ENCODE measurements at places on chromosomes 13 and 19.

DNA sequence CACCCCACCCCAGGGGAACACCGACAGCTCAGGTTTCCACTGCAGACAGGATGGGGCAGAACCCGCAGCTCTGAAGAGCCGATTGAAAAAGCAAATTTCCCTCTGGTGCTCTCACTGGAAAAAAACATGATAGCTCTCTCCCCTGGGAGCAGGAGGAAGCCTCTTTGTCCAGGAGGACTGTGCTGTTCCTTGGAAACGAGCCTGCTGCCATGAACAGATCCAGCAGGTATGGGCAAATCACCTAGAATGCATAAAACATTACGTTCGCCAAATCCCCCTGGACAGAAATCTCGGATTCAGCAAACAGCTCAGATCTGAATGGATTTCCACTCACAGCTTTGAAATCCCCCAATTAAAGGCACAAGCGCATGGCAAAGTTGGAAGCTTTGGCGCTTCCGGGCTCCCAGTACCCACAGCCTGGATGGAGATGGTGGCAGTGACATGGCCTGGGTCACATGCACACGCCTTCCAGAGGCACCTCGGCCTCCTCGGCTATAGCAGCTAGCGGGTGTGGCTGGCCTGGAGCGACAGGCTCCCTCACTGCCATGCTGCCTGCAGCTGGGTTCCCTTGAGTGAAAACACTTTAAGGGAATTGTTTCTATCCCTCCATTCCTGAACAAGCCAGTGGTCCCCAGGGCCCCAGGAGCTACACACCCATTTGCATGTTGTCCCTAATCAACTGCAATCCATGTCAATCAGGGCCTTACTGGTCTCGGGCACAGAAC lies 59.1 kb downstream of the CEBPG start:
- no peak for DNase-seq

- no peak for DNase-seq
Measured at GRCh38 chr13:24124789-24125476, 35.6 kb upstream of the SPATA13 start.

- no peak for DNase-seq
Measured at GRCh38 chr13:111850976-111851375, 216.0 kb upstream of the SOX1 start.

GRCh38 chr13:69648340-69649062 lies 459.1 kb upstream of the ATXN8OS start:
- no peak for DNase-seq
